Stimulated activated CD8-positive, alpha-beta memory T cell treated with anti-CD3 and anti-CD28 coated beads, Interleukin-4, amount 100 ng/mL, for 1 hour (primary cell): ENCODE measurements at places on chromosomes 16 and 17.

GRCh38 chr17:6508519-6509030, 47.8 kb downstream of the PITPNM3 start:
- no peak for DNase-seq

- DNase-seq, result no peak
These were observed 74.4 kb downstream of the COX10 start for GRCh38 chr17:14143688-14144087.

- no peak for DNase-seq
These were observed 2.2 kb upstream of the CDH5 start for GRCh38 chr16:66364117-66364958.

- DNase-seq, result no peak
These were observed 64.9 kb upstream of the PMFBP1 start for GRCh38 chr16:72236866-72237265.

DNA sequence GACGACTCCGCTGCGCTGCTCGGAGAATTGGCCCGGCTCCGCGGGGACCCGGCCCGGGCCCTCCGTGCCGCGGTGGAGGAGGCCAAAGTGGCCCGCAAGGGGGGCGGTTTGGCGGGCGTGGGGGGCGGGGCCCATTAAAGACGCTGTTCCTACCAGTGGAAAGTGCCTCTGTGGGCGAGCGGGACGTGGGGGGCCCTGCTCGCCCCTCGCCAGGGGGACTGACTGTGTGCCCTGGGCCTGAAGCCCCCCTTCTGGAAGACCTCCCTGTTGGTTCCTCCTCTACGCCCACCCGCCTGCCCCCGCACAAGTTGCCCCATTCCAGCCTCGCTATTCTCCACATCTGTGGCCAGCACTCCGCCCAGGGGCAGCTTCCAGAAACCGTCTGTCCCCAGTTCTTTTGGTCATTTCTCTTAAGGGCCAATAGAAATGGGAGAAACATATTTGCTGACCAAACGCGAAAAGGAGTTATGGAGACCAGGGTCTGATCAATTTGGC, 1.9 kb upstream of the FGF11 start:
- no peak for DNase-seq
